ENCODE measurements at places on chromosomes 12 and 14. TPM values are rescaled to one million over a fixed set of nuclear protein-coding genes. Genes with fewer than 3 reads are reported as not detected.

DNA sequence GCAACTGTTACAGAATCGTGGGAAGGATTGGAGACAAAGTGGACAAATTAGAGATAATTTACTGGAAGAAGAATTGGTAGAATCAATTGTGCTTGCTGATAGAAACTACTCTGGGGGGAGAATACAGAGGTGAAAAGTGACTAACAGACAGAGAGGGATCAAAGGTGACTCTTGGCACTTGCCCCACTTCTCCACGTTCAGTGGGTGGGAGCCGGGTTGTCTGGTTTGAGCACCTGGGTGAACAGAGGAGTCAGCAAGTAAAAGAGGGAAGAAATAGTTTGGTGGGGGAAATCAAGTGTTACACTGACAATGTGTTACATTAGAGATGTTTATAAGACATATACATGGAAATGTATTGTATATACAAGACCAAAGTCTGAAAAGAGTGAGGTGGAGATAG is 69.1 kb downstream of the PPP2R5E start:
- no peak for DNase-seq

- no peak for DNase-seq
These were observed 101.8 kb downstream of the TNFAIP2 start for GRCh38 chr14:103225062-103225461.

GRCh38 chr12:123490089-123490488 is 32.1 kb downstream of the SNRNP35 start:
- DNase-seq: no peak

GRCh38 chr12:70236990-70237389 is 6.2 kb upstream of the CNOT2 start:
- no peak for DNase-seq

DNA sequence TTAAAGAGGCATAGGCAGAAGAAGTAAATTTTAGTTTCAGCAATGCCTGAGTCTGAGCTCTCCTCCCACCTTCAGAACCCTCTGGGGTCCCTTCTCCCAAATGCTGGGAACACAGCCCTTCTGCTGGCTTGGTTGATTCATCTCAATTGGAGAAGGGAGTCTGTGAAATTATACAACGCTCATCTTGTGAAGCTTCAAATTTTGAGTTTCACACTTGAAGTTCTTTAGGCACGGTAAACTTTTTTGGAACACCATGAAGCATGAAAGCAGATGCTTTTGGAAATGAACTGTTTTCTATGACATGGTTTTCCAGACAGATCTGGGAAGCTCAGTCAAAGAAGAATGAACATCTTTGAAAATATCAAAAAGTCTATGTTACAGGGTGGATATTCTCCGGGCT is 69.9 kb downstream of the TBK1 start:
- no peak for DNase-seq

- DNase-seq: no peak
These were observed 388.8 kb upstream of the USP15 start for GRCh38 chr12:61871485-61871810.

DNA sequence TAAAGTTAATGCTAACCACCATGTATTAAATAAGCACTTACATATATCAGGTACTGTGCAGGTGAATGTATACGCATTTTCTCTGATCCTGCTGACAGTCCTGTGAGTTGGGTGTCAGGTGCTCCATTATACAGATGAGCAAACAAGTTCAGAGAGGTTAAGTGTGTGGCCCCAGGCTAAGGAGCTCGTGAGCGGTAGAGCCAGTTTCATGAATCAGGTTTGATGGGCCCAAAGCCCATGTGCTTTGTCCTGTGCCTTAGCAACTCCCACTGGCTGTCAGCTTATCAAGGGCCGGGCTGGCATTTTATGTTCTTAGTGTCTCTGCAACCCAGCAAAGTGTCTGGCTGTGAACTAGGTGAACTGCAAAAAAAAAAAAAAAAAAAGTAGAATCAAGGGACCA is 701.2 kb upstream of the TBX3 start:
- no peak for DNase-seq

DNA sequence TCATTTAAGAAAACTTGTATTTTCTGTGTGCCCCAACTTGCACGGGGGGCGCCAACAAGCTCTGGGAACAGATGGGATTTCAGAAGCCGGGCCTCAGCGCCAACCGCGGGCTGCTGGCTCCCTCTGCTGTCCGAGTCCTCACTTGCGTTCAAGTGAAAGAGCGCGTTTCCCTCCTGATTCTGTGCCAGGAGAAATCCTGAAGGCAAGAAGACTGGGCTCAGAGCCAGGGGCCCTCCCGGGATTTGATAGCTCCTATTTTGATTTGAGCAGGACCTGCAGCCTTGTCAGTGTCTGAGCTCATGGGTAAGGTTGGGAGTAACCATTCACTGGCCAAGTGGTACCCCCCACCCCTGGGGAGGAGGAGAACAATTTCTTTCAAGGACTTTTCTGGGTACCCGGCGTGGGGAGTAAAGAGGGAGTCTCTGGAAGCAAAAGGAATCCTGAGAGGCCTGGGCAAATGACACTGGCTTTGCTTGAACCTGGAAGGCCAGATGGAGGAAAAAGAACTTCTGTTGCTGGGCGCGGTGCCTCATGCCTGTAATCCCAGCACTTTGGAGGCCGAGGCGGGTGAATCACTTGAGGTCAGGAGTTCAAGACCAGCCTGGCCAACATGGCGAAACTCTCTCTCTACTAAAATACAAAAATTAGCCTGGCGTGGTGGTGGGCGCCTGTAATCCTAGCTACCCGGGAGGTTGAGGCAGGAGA is 179.0 kb upstream of the RGS6 start:
- DNase-seq: peak; percentile 94

- DNase-seq: no peak
These were observed 18.0 kb upstream of the APPL2 start for GRCh38 chr12:105253866-105254513.

DNA sequence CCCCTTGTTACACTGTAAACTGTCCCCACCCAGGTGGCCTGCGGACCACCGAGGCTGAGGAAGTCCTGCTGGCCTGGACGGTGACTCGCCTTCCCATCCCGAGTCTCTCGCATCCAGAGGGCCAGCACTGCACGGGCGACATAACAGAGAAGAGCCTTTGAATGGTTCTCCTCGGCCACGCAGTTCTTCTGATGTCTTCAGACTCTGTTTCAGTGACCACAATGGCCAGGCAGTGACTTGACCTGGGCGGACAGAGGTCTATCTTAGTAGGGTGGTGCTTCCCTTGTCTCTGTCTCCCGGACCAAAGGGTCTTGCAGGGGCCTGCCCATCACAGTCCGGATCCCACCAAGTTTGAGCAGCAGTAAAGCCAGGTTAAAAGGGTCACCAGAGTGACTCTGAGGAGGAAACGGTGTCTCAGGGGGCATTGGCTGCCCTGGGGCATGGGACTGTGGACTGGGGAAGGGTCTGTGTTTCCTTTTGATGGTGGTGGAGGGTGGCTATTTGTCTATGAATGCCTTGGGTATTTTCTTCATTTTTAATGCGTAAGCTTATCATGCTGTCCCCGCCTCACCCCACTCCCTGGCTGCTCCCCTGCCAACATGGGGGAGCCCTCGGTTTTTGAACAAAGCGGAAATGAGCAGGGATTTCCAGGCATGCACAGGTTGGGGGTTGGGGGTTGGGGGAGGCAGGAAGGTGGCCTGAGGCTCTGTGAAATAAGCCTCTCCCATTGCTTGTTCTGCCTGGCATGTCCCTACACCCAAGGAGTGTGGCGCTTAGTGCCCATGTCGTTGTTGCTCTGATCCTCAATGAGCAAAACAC is 10.3 kb downstream of the KRT85 start:
- no peak for DNase-seq

GRCh38 chr12:25853316-25854095 is 105.0 kb upstream of the RASSF8 start:
- no peak for DNase-seq

GRCh38 chr12:58539295-58539694 is 381.0 kb downstream of the LRIG3 start:
- DNase-seq: no peak

DNA sequence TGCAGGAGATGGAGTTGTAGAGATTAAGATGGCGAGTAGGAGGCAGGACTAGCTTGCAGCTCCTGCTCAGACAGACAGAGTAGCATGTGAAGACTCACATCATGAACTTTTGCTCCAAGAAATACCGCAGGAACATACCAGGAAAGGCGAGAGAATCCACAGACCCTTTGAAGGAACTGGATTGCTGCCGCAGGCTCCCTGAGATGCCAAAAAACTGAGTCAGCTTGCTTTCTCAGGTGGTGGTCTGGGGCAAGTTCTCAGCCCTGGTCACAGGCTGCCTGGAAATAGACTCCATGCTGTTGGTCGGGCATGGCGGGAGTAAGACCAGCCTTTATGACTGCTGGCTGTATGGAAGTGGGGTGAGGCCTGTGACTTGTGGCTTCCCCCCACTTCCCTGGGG is 163.6 kb upstream of the NAV3 start:
- no peak for DNase-seq

GRCh38 chr12:57089271-57090245 is 644 bp downstream of the NAB2 start:
- DNase-seq: peak; percentile 86

GRCh38 chr12:83158613-83159207 is 472.0 kb downstream of the TMTC2 start:
- DNase-seq: no peak

DNA sequence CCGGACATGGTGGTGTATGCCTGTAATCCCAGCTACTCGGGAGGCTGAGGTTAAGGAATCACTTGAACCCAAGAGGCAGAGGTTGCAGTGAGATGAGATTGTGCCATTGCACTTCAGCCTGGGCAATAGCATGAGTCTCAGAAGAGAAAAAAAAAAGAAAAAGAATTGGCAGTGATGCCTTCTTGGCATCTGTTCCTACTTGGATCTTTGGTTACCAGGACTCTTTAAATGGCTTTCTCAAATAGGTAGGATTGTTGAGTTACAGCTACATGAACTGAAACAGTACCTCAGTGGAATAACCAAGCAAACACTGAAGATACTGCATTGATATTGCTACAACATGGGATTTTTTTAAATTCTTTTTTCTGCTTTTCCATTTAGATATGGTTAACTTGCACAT is 136.8 kb downstream of the SAMD4A start:
- no peak for DNase-seq

- no peak for DNase-seq
These were observed 377.0 kb upstream of the ATP2B1 start for GRCh38 chr12:90085494-90086274.

GRCh38 chr12:98656289-98657101 is 11.4 kb downstream of the APAF1 start:
- no peak for DNase-seq

GRCh38 chr14:53683229-53683628 is 273.4 kb downstream of the BMP4 start:
- no peak for DNase-seq

DNA sequence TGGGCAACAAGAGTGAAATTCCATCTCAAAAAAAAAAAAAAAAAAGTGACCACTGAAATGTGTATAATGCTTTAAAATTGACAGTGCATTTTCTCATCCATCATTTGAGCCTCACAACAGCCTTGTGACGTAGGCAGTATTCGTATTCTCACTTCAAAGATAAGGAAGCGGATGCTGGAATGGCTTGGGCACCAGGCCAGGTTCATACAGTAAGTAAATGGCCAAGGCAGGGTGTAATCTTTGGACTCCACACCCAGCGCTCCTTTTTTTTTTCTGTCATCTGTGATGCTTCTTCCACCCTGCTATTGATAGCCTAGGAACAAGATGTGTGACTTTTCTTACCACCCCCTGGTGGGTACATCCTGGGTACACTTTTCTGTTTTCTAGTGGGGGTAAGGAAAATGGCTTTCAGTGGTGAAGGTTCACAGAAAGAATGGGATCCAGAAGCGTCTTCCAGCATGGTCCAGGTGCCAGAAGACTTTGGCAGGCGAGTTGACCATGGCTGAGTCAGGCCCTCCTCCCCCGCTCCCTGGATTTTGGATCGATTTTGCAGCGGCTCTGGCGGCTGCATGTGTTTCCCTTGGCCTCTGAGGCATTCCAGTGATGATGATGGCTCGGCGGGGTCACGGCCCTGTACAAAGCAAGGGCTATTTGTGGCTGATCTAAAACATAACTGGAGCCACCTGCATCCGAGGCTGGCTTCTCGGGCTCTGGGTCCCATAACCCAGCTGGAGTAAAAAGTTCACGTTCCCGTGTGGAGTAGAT is 110.6 kb downstream of the CACNA1C start:
- DNase-seq: peak; percentile 97

DNA sequence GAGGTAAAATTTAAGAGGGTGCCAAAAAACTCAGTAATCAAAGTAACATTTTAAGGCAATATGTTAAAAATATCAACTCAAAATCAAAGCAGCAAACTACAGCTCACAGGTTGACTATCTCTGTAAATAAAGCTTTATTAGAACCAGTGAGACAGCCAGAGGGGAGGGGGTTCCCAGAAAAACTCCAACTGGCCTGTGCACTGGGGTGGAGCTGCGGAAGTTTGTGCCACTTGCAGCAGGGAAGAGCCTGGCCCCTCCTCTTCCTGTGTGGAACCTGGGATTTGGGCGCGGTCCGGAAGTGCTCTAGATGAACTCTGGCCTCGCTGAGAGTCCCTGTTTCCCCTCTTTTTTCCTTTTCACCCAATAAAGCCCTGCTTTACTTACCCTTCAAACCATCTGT is 8.1 kb downstream of the STON2 start:
- no peak for DNase-seq

- DNase-seq: no peak
These were observed 107.0 kb downstream of the ADAMTS20 start for GRCh38 chr12:43444940-43445564.

GRCh38 chr14:64506721-64507120 is 2.2 kb downstream of the ZBTB1 start:
- DNase-seq: no peak

DNA sequence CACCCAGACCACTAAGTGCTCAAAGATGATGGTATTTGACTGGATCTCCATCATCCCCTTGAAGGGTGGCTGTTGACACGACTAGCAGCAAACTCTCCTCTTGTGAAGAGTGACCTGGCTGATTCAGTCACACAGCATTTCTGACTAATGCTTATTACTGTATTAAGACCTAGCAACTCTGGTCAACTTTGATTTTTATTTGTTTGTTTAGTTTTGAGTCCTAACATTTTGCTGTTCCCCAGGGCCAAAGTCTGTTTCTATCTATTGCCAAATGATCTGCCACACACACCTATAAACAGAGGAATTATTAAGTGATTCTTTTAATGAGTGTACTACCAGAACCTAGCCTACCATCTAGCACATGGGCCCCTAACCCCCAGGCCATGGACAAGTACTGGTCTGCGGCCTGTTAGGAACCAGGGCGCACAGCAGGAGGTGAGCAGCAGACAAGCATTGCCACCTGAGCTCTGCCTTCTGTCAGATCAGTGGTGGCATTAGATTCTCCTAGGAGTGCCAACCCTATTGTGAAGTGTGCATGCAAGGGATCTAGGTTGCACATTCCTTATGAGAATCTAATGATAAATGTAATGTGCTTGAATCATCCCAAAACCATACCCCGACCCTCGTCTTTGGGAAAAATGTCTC is 120.0 kb downstream of the RPS6KA5 start:
- DNase-seq: no peak

LALBA gene
- total RNA-seq: not detected

BHLHE41 gene
- 15.0 TPM for total RNA-seq

BAZ1A gene
- 11.8 TPM for total RNA-seq

SVOP gene
- total RNA-seq: 0.08 TPM

NAV3 gene
- 5.1 TPM for total RNA-seq

SERPINA4 gene
- not detected for total RNA-seq

CCDC88C gene
- 4.0 TPM for total RNA-seq

SMIM41 gene
- total RNA-seq: 0.44 TPM

ACAD10 gene
- total RNA-seq: 18.2 TPM

GYS2 gene
- not detected for total RNA-seq

LARP4 gene
- 42.9 TPM for total RNA-seq

CFAP54 gene
- 0.28 TPM for total RNA-seq

USP44 gene
- 1.9 TPM for total RNA-seq

LBHD2 gene
- not detected for total RNA-seq

ZNF891 gene
- total RNA-seq: 0.82 TPM

Measured in right atrium auricular region (tissue), 2 donors.